ENCODE measurements at places on chromosomes 1 and 21.
A peak's percentile ranks its signal among the peaks of the same experiment; 100 is the strongest.

DNA sequence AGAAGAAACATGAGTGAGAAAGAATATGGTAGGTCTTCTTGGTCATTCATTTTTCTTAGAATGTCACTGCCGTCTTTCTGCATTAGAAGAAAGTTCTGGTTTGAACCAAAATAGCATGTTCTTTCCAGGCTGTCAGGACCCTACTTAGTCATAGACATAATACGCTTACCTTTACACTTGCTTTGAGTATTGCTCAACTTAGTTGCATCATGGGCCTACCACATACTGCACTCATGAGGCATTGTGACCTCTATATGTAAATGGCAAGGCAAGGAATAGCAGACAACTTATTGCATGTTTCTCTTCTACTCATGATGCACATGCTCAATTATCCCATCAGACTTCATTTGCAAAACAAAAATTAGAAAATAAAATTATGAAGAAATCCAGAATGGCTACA lies 415.0 kb downstream of the HLX start:
- DNase-seq: no peak

DNA sequence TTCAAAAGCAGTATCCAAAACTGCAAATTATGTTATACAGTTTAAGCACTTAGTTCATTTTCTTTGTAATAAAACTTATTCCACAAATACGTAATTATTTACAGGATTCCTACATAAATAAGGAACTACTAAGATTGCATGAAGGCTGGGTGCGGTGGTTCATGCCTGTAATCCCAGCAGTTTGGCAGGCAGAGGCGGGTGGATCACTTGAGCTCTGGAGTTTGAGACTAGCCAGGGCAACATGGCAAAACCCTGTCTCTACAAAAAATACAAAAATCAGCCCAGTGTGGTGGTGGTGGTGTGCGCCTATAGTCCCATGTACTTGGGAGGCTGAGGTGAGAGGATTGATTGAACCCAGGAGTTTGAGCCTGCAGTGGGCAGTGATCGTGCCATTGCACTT lies 69.3 kb downstream of the POU2F1 start:
- DNase-seq: no peak

GRCh38 chr1:201715801-201716741 lies 112.9 kb upstream of the IPO9 start:
- DNase-seq: no peak

GRCh38 chr1:106178791-106179190 lies 877.7 kb upstream of the PRMT6 start:
- no peak for DNase-seq

DNA sequence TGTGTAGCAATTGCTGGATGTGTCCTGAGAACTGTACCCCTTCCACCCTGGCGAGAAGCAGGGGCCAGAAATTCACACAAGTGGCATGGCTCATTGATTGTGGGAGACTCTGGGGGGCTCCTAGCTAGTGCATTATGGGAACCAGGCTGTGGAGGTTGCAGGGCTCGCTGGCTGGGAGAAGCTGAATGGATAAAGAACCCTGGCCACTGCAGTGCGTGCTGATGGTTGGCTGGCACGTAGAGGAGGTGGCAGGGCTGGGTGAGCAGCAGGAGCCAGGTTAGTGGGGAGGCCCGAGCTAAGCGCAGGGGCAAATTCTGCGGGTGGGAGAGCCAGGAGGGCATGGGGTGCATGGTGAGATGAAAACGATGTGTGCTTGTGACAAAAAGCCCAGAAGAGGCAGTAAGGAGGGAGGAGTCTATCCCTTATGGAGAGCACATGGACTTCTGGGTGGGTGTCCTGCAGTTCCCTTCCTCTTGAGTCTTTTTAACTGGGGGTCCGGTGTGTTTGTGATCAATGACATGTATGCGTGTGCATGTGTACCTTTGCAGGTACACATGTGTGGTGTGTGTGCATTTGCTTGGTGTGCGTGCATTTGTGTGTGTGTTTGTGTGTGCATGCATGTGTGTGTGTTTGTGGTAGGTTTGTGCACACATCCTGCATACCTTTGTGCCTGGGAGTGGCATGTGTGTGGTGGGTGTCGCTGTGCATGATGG lies 3.6 kb downstream of the GUK1 start:
- DNase-seq: no peak

DNA sequence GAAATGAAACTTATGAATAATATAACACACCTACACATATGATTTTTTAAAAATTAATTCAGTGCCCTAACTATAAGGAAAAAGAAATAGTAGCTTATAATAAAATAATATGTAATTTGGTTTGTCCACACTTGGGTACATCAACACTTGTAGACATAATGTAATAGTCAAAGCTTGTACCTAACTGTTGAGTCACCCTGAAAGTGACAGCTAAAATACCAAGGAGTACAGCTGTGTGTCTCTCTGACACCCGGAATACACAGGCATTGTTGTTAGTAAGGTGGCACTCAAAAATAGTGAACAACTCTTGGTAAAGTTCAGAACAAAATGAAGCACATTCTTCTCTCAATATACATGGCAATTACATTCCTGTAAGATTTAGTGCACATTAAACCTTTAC lies 243.4 kb downstream of the TRABD2B start:
- no peak for DNase-seq

- no peak for DNase-seq
Observed at GRCh38 chr1:181391301-181391900, 91.9 kb upstream of the CACNA1E start.

DNA sequence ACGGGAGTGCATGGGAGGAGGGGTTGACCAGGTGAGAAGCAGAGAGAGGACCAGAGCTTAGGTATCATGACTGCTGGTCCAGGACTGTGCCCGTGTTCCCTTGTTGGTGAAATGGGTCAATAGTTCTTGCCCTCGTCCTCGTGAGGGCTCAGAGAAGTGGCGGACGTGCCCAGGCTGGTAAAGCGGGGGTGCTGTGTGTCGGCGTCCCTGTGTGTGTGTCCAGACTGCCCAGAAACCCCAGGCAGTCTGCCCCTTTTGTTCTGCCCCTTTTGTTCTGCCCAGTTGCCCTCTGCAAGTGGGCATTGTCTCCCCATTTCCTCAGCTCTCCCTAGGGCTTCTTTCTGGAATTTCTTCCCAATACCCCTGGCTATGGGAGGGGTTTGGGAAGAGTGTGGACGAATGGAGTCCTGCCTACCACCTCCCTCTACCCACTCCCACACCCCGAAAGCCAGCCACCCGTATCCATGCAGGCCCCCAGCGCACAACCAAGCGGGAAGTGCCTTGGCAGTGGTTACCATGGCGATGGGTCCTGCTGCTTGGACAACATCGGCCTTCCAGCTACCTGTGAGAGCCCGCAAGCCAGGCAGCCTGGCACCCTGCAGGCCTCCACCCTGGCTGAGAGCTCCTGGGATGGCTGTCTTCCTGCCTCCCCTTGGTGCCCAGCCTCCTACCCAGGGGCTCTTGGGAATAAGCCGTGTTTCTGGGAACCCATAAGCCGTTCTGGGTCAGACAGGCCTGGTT lies 34.7 kb downstream of the ACOT11 start:
- DNase-seq: peak; percentile 30

DNA sequence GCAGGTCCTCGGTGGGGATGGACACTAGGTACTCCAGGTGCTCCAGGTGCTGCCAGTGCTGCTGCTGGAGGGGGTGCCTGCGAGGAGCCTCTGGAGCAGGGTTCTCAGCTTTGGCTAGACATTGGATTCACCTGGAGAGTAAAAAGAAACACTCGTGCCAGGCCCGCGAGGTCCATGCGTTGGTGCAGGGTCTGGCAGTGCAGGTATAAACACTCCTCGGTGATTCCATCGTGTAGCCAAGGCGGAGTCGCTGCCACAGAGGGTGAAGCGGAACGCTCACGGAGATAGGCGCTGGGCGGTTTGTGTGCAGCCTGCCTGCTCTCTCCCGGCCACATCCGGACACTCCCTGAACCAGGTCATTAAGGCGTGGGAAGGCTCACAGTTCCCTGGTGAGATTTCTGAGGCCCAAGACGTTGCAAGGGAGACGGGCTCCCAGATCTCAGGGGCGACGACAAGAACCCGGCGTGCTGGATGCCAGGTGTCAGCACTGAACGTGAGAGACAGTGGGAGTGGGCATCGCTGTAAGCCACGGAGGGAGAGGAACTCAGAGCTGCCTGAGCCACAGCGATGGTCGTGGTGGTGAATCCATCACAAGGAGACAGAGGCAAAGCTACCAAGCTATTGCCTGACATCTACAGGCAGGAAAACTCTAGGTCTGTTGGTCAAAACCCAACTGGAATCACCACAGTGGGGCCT lies 17.2 kb upstream of the SUMO3 start:
- no peak for DNase-seq

DNA sequence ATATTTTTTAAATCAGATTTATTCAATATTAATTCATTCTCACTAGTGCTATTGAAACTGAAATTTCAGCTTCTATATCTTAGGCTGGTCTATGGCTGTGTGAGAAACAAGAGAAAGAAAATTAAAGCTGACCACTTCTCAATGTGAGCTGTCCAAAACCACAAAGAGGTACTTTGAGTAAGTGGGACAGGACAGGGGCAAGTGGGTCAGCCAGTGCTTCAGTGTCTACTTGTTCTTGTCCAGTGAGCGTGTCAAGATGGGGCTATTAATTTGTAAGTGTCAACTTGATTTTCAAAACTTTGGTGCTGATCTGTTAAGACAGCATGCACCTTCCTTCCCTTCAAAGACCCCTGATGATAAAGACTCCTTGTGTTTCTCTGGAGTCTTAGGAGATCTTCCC lies 533.9 kb downstream of the PLPP3 start:
- no peak for DNase-seq

- no peak for DNase-seq
Observed at GRCh38 chr1:67892476-67893125, 59.3 kb upstream of the GNG12 start.

DNA sequence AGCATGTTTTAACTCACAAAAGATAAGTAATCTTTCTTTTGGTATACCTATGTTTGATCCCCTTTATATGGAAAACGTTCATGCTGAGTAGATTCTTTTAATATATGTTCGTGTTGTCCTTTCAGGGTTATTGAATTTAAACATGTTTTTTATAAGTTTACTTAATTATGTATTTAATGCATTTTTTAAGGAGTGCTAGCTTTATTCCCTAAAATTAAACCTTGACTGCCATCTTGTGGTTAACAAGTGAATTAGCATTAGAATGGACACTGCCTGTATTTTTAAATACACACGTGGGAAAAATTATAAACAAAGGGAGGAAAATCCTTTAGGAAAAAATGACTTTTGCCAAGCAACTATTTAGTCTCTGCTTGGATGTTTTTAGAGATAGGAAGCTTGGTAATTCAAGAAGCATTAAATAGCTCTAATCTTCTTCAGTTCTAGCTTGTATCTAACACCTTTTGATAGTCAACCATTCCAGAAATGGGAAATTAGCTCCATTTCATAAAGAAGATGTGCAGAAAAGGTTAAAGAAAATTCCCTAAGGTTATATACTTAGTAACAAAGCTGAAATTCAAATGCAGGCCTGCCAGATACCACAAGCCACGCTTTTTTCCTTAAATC lies 43.0 kb downstream of the UBE2U start:
- no peak for DNase-seq

Data from hypothalamus (tissue), 51 donors.